ENCODE measurements at places on chromosomes 3 and 15.

DNA sequence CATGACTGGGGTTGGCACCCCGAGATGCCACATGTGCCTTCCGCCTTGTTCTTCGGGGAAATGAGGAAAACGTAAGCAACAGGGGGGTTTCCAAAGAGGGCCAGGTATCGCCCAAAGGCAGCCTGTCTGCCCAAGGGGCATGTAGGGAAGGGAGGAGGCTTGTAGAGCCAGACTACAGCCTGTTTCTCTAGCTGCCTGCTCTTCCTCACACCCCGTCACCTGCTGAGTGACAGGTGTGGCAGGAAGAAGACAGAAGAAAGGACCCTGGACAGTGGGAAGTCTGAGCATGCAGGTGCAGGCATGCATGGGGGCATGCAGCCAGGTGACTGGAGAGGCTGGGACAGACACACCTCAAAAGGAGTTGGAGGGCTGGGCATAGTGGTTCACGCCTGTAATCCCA is 9.8 kb downstream of the PLA2G4E start:
- no peak for DNase-seq

- DNase-seq: no peak
These were observed 48.7 kb downstream of the NMNAT3 start for GRCh38 chr3:139629033-139629432.

DNA sequence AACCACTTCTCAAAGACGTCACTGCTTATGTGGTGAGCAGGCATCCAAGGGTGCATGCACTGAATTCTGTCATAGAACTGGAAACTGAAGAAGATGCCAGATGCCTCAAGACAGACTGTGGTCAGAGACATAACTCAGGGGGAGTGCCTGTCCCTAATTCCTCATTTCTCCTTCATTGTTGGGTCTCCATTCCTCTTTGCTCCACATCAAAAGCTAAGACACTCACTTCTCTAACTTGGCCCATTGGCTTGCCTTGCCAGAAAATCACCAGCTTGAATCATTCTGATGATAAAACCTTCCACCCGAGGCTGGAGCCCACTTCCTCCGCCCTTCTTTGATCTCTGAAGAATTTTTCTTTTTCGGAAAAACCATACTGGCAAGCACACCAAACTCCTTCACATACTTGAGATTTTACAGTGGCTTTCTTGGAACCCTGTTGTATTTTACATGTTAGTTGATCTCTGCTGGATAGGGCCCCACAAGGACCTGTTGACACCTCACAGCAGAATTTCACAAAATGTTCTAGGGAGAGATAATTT is 69.9 kb downstream of the COL8A1 start:
- DNase-seq: no peak

DNA sequence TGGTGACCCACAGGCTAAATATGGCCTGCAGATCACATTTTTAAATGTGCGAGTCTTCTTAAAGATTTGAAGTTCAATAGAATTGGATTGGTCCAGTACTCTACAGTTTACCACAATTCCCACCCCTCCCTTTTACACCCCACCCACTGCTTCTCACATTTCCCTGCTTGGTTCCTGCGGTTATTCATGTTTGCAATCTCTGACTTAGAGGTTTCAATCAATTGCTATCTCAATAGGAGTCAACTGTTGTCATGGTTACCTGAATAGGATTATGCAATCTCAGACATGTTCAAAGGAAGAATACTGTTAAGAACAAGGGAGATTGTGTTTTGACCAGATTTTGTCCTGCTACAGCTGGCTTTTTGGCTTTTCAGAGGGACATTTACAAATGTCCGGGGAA is 4.9 kb upstream of the C3orf49 start:
- DNase-seq: no peak

- no peak for DNase-seq
These were observed 346.6 kb downstream of the RBMS3 start for GRCh38 chr3:29627136-29628117.

DNA sequence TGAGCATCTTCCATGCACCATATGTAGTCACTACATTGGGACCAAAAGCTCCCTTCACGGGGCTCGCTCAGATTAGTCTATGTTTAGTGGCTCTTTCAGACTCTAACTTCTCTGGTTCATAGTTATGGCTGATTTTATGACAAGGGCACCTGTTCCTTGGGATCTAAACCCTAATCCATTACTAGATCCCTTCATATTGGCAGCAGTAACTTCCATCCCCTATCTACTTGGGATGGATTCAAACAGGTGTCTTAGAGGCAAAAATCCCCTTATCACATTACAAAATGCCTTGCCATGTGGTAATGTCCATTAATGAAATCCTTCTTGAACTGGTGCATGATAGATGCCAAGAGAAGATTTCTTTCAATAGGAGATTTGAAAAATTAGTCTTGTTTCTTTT is 96.7 kb upstream of the TP63 start:
- no peak for DNase-seq

DNA sequence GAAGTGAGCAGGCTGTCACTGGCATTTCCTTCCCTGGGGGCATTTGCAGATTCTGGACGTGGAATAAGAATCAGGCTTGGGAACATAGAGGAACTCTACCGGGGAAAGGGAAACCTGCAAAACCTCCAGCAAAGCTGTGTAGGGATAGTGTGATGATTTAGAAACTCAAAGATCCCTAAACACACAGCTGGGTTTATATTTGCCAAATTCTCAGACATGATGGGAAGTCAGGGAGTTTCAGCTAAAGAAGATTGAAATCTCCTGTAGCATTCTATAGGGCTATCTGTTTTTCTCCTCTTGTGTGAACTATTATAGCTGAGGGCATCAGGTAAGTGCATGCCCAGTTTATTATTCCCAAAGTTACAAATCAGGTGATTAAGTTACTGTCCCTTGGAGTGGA is 9.2 kb upstream of the CLEC3B start:
- no peak for DNase-seq

DNA sequence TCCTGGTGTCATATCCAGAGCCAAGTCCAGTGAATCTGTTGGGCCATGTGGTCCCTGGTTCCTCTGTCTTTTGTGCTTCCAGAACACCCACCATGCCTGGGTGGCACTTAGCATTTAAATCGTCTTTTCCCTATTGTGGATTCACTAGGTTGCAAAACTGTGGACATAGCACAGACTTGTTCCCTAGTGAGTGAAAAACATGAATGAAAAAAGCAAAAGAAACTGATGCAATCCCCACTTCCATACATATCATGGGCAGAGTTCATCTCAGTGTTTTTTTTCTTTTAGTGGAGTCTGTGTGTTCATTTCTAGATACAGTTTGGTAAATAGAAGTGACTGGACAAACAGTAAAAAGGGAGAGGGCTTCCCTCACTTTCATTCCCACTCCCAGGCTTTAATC is 170.5 kb downstream of the SLCO3A1 start:
- DNase-seq: no peak
